NCI-H2081 treated with DMSO at 0.1 percent for 48 hours (cell line): ENCODE measurements at places on chromosomes 4 and X.
A peak's percentile ranks its signal among the peaks of the same experiment; 100 is the strongest.

DNA sequence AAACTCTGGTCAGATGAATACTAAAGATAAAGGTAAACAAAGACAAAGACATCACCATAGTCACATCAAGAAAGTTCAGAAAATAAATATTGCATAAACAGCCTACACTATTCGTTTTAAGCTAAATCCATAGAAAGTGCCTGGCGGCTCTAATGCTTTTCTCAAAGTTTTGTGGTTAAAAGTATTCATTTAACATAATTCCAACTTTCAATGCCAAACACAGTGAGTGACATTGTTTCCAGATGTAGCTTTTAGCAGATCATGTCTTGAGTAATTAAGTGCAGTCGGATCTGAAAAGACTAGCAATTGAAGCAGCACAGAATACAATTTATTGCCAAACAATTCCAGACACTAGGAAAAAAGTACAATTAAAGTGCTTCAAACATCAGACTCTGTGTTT, 287.1 kb upstream of the ADGRL3 start:
- DNase-seq: no peak

DNA sequence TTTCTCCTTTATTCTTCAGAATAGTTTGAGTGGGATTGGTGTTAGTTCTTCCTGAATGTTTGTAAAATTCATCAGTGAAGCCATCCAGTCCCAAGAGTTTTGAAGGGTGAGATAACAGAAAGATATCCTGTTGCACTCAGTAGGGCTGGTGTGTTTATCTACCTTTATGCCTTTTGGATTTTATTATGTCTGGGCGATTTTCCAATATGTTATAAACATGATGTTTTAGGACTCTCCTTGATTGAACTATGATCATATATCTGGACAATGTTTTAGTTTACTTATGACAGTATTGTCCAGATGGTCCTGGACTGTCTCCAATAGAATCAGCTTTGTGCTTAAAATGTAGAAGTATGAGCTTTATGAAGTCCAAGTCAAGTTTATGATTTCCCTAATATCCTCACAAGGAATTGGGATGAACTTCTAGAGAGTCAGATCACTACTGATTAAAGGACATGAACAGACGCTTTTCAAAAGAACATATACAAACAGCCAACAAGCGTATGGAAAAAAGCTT, 77.6 kb upstream of the ITM2A start:
- no peak for DNase-seq

GRCh38 chr4:88646528-88647280, 50.9 kb downstream of the NAP1L5 start:
- DNase-seq: no peak

GRCh38 chr4:37588150-37588549, 98.0 kb downstream of the RELL1 start:
- DNase-seq: no peak

DNA sequence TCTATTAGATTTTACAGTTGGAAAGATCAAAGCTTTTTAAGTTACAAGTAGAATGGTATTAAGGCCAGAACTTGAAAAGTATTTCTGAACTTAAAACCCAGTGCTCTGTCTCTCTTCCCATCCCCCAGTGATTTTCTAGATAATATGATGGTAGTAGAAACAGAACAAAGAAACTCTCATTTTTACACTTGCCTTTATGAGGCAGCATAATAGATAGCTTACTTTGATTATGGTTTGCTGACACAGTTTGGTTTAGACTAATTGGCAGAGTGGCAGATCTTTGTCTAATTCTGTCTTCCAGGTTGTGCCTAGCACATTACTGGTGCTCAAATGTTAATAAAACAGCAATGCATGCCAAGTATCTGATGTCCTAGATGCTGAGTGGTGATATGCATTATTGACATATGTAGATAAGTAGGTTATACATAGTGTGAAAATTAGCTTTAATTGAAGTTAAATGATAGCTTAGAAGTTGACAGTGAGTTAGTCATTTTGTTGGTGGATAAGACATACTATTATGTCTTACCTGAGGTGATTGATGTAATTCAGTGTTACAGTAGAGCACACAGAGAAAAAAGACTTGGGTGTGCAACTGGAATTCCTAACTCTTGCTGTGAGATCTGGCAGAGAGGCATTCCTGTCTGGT, 4.3 kb upstream of the RAPGEF2 start:
- DNase-seq: peak; percentile 65

DNA sequence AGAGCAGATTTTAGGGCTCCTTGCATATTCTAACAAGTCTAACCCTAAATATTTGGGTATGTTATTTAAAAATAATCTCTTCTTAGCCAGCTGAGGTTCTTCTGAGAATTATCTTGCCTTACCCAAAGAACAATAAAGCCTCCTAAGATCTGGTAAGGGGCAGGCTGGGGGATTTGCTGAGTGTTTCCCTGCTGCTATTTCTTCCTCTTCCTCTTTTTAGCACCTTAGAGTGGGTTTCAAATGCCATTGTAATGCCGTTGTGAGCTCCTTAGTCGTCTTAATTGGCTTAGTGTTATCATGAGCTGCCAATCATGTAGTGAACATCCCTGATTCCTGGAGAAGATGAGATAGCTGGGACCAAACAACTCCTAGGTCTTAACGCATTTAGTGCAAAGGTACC, 15.4 kb downstream of the STOX2 start:
- no peak for DNase-seq
